ENCODE measurements at places on chromosomes 7 and 10.

- no peak for DNase-seq
Observed at GRCh38 chr10:50538555-50539398, 85.0 kb downstream of the SGMS1 start.

GRCh38 chr10:93503075-93503474, 6.7 kb downstream of the CEP55 start:
- no peak for DNase-seq

DNA sequence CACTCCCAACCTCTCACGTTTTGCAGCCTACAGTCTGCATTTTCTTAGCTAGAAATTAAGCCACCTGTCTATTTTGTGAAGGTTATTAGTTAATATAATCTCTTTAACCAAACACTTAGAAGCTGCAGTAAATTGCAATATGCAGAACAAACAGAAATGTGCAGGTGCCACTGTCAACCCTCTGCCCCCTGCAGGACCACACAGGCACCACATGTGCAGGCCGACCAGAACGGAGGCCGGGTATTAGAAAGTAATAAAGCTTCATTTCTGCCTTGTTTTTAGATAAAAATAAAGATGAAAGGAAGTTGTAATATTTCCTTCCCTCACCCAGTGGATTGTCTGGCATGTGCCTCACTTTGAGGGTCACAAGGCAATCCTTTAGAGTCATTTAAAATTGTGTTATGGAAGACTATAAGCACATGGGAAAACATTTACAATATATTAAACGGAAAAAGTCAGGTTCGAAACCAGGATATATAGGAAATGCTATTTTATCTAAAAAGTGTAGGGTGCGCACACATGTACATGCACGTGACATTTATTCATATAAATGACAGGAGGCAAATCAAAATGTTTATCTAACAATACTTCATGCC, 158.2 kb downstream of the ARHGAP12 start:
- DNase-seq = no peak

GRCh38 chr10:59601985-59602384, 107.7 kb downstream of the SLC16A9 start:
- DNase-seq = no peak

DNA sequence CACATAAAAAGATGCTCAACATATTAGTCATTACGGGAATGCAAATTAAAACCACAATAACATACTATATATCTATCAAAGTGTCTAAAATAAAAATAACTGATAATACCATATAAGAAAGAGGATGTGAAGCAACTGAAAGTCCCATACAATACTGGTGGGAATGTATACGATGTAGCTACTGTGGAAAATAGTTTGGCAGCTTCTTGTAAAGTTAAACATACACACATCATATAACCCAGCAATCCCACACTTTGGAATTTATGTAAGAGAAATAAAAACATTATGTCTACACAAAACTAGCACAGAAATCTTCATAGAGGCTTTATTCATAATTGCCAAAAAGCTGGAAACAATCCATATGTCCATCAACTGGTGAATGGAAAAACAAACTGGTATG, 10.5 kb upstream of the COMMD3 start:
- DNase-seq = no peak

GRCh38 chr7:158166386-158167340, 421.0 kb downstream of the PTPRN2 start:
- DNase-seq = no peak

DNA sequence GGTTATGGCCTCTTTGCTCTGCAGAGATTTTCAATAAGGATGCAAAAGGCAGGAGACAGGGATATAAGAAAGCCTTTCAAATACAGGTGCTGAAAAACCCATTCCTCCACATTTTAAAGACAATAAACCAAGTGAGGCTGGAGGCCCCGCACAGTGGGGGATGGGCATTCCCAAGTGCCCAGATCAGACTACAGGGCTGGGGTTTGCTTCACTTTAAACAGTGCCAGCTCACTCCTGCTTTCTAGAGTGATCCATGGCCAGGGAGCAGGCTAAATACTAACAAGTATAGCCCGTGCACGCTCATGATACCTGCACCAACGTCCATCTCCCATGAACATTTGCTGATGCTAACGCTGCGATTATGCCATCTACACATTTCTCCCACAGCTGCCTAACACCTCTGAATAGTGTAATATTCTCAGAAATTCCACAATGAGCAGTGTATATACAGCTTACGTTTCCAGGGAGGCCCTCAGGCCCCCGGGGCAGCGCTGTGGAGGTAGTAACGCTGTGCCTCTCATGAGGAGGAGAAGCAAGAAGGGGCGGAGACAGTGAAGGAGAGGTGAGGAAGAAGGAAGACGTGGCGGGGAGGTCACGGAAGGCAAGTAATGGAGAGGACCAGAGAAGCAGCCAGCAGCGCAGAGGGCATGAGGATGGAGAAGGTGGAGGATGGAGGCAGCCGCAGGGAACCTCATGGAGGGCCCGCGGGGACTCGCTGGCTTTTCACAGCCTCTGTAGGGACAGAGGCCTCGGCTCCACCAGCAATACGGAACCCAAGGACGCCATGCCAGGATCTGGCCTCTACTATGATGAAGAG, 141.7 kb downstream of the USP6NL start:
- no peak for DNase-seq

Measured in HS-5 (cell line).